OCI-LY7 (cell line): ENCODE measurements at places on chromosomes 1 and 21. TPM values are rescaled to one million over a fixed set of nuclear protein-coding genes. Genes with fewer than 3 reads are reported as not detected.

The FHAD1 gene
- not detected in 2 replicates for total RNA-seq

The FYB2 gene
- not detected in 2 replicates for total RNA-seq

The CRNN gene
- total RNA-seq = not detected in 2 replicates

The REG4 gene
- not detected in 2 replicates for total RNA-seq

The HHAT gene
- 9.5 and 11.1 TPM in 2 replicates for total RNA-seq

The OR6N1 gene
- not detected in 2 replicates for total RNA-seq

The CCDC181 gene
- not detected in 2 replicates for total RNA-seq

The ZBED6 gene
- 32.1 and 35.8 TPM in 2 replicates for total RNA-seq

The GUCA2B gene
- total RNA-seq = not detected in 2 replicates

The HAPLN2 gene
- total RNA-seq = 1.1 and 1.4 TPM in 2 replicates

The RBM11 gene
- 0.70 and 0.81 TPM in 2 replicates for total RNA-seq

The LDLRAD1 gene
- total RNA-seq = not detected in 2 replicates
